ENCODE measurements at places on chromosomes 1 and 21.

DNA sequence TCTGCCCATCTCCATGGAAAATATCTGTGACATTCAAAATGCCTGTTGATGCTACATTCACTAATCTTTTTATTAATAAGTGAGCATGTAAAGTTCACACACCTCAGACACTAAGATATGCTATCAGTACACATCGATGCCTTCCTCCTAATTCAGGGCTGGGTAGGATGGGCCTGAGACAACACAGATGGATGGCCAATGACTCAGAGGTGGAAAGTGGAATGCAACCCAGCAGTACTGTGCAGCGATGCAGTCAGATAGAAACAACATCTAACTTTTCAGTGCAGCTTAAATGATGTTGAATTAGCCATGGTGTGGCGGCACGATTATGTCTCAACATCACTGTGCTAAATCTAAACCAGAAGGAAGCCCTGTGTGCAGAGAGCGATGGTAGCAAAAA is 161.6 kb upstream of the KCNJ15 start:
- no peak for DNase-seq

DNA sequence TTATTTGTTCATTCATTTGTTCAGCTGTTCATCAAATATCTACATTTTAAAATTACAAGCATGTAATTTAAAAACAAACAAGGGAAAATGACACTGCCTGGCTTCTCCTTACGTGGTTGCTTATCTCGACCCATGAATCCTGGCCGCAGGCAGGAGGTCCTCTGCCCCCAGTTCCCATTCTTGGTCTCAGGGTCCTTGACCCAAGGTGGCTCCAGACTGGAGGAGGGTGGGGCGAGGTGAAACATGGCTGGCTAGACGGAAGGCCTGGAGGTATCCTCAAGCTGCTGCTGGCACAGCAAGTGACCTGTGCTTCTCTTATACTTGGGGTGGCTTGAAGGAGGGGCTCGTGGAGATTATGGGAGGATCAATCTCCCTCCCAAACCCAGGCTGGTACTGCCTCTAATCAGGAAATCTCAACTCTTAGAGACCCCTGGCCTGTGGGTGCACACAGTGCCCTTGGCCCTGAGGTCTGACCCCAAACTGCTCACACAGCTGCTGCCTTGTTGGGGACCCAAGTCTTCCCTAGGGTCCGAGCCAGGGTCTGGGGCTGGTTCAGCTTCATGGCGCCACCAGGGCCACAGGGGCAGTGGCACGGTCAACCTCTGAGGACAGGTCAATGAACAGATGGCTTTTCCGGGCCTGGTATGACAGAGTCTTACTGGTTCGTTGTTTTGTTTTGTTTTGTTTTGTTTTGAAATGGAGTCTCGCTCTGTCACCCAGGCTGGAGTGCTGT is 63.7 kb downstream of the SCCPDH start:
- no peak for DNase-seq

DNA sequence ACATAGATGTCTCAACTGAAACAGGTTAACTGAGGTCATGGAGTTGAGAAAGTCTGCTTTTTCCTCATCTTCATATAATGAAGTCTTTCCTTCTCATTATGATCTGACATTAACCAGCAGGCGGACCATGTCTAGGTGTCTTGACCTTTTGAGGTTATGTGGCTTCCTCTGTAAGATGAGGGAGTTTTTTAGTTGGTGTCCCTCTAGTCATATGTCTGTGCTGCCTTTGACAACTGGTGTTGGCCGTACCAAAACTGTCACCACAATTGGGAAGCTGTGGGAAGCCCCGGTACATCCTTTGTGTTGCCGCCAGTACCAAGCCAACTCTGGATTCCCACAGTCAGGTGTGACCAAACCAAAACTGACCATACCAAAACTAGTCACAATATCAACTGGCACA is 105.1 kb downstream of the PBX1 start:
- no peak for DNase-seq

DNA sequence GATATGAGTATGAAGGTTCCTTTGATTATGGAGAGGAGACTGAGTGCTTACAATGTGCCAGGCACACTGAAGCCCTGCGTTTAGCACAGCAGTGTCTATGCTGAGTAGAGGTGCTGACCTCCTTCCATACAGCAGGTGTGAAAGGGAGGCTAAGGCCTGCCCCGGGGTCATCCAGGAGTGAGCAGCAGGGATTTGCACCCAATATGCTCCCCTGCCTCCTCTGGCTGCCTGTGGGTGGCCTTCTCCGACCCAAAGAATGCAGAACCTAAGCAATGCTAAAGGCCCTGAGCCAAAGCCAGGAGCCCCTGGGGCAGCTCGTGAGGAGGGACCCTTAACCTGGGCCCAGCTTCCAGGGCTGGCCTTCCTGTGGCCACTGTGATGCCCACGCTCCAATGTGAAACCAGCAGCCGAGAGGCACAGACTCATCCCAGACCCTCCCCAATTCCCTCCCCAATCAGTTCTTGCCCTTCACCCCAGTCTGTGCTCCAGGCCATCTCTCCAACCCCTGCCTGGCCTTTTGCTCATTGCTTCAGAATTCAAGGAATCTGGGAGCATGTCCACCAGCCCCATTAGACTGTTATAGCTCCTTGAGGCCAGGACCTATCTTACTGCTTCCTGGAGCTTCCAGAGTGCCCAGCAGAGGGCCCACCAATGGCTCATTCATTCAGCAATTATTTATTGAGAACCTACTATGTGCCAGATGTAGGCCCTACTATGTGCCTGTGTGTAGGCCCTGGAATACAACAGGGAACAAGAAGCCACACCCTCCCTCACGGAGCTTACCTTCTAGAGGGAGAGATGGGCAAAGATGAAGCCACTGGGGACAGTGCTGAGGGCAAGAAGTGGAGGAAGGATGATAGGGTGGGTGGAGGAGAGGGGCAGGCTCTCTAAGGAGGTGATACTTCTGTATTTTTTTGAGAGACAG is 53.3 kb downstream of the TAS1R2 start:
- no peak for DNase-seq

GRCh38 chr1:1455366-1455884 is 5.9 kb downstream of the ATAD3C start:
- DNase-seq, result no peak

All from ecto neural progenitor cell (in vitro differentiated cells).